A549 (cell line): ENCODE measurements at places on chromosomes 6 and 20.

- no peak for DNase-seq
These were observed 85.8 kb downstream of the MAP3K5 start for GRCh38 chr6:136706430-136706829.

GRCh38 chr20:41889126-41889843 is 271.1 kb upstream of the CHD6 start:
- DNase-seq, result no peak

- no peak for DNase-seq
These were observed 100.7 kb downstream of the ANKRD60 start for GRCh38 chr20:58127701-58128111.

- DNase-seq, result no peak
These were observed 666.4 kb upstream of the PTCHD4 start for GRCh38 chr6:48777411-48777810.

GRCh38 chr6:129661536-129662405 is 48.2 kb downstream of the ARHGAP18 start:
- DNase-seq, result no peak

GRCh38 chr6:84119277-84119676 is 85.7 kb downstream of the MRAP2 start:
- DNase-seq, result no peak

DNA sequence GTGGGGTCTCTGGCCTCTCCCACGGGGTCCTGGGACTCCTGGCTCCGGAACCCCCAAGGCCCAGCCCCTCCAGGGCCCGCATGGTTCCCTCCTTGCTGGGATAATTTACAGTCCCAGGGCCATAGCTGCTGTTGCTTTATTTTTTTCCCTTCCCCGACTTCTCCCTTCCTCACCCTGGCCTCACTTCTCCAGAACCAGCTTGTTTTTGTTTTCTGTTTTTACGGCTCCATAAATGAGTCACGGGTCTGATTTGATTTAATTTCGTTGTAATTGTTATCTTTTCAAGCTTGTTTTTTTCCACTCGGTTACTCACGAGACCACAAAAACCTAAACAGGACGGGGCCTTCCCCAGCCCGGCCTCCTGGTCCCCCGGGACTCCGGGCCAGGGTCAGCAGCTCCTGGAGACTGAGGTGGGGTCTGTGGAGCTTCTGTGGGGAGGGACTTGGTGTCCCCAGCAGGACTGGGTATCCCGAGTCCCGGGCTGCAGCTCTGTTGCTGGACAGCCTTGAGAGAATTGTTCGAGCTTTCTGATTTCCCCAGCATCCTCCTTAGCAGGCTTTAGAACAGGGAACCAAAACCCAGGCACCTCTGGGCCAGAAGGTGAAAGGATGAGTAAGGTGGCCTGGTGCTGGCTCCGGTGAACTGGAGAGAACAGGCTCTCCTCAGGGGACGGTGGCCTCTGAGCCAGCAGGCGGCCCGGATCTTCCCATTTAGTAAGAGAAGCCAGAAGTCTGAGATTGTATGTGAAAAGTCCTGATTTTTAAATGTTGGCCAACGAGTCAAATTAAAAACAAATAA is 94.9 kb downstream of the CEBPB start:
- DNase-seq, result no peak

GRCh38 chr20:15656124-15656523 is 917.1 kb downstream of the KIF16B start:
- DNase-seq, result no peak

- peak; percentile 80 for DNase-seq
These were observed 209.8 kb upstream of the FOXA2 start for GRCh38 chr20:22794200-22794599.

DNA sequence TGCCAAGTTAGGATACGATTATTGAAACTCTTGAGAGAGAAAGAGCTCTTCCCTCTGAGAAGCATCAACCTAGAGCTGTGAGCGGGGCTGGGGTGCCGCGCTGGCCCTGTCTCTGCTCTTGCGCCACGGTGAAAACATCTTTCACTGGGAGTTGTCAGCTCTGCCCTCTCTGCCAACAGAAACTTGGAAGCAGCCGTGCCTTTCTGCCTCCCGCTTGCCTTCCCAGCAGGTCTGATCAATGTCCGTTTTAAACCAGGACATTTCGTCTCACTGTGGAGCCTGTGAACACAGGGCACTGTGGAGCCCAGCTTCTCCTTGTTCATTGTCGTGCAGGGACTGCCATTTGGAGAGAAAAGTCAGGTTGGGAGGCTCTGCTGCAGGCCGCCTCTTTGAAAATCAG is 249.2 kb upstream of the PMEPA1 start:
- DNase-seq, result no peak

GRCh38 chr6:138103871-138104270 is 3.3 kb downstream of the PERP start:
- no peak for DNase-seq

GRCh38 chr20:3846378-3846739 is 275 bp upstream of the MAVS start:
- DNase-seq, result no peak

GRCh38 chr6:110207652-110208051 is 27.4 kb downstream of the CDC40 start:
- no peak for DNase-seq

GRCh38 chr6:5203546-5203945 is 57.2 kb downstream of the LYRM4 start:
- no peak for DNase-seq

- no peak for DNase-seq
These were observed 683.7 kb downstream of the EPM2A start for GRCh38 chr6:145051661-145052060.
